ENCODE measurements at places on chromosomes 1 and 21.

GRCh38 chr21:43824333-43825241, 35.2 kb downstream of the RRP1 start:
- no peak for DNase-seq

DNA sequence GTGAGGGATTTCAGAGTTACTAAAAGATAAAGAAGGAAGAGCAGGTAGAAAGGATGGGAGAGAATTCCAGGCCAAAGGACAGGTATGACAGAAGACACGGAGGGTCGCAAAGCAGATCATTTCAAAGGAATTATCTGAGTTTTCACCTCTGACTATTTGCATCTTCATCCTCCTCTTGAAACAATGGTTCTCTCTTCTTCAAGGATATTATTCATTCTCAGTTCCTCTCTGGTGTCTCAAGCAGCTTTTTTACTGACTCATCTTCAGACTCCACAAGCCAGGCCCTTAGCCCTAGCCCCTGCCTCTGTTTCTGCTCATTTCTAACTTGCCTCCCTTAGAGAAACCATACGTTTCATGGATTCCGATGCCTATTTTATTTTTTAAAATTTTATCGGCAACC, 15.0 kb downstream of the DDX59 start:
- DNase-seq = no peak

DNA sequence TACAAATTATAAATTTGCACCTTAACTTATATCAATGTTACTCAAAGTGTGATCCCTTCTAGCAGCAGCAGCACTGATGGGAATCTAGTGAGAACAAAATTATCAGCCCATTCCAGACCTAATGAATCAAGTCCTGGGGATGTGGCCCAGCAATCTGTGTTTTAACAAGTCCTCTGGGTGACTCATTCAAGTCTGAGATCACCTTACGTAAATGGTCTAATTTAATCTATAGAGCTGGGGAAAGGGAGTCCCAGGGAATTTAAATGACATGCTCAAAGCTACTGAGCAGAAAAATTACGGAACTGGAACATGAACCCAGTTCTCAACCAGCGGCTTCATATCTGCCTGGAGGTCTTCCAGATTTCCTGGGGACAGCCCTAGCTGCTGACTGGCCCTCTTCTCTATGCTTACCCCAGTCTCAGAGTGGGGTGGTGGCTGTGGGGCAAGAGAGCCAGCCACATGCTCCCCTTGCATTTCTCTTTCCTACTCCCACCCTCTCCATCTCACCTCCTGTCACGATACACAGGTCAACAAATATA, 220.0 kb downstream of the TM2D1 start:
- no peak for DNase-seq

- DNase-seq = no peak
These were observed 55.5 kb downstream of the TLR5 start for GRCh38 chr1:223087291-223088255.

GRCh38 chr1:117662667-117663066, 56.8 kb downstream of the TENT5C start:
- DNase-seq = no peak

- no peak for DNase-seq
These were observed 120.8 kb upstream of the GADD45A start for GRCh38 chr1:67564193-67564592.

GRCh38 chr1:212470059-212470458, 37.3 kb downstream of the NENF start:
- no peak for DNase-seq

DNA sequence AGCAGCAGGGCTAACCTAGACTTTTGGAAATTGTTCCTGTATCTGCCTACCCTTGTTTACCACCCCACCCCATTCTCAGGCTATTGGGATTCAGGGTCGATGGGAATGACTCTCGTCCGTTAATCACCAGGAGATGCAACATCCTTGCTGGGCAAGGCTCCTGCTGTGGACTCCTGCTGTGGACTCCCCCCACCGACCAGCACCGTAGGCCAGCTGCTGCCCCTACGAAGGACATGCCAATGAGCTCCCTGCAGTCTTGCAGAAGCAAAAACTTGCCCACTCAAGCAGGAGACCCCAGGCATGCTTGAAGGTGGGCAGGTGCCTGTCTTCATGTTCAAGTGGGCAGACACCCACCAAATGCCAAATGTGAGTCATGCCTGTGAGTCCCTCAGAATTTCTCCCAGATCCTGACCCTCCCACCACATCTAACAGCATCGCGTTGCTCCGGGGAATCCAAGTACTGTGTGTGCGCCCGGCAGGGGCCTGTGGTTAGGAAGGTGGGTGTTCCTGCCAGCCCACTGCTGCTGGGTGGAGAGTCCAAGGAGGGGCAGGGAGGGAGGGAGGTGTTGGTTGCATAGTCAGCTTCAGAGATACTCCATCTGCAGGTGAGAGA, 41.7 kb upstream of the SOX13 start:
- no peak for DNase-seq

DNA sequence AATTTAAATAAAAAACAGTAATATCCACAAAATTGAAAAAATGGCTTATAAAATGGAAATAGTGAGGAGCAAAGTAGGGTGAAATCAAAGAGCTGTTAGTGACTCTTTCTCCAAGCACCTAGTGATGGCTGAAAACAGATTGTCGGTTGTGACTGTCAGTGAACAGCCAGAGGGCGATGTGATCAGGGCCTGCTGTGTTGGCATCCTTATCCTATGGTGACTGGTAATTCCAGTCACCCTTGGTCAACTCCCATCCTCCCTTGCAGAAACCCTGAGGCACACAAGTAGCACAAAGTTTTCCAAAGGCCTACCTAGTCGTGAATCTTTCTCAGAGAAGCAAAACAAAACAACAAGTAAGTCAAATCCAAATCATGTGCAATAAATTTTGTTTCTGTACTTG, 599.8 kb upstream of the CXADR start:
- no peak for DNase-seq

DNA sequence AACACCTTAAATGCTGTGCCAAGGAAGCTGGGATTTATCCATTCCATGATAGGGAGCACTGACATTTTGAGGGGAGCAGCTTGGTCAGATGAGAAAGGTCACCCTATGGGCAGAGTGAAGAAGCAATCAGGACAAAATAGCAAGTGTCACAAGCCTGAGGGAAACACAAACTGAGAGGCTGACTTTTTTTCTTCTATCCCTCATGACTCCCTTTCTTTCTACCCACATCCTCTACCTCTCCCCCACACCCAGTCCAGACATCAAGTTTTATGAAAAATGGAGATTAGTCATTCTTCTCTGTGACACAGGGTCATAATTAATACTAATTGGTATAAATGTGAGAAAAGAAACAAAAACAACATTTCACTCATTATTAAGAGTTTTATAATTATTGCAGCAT, 103.1 kb downstream of the SLC25A24 start:
- DNase-seq = no peak

DNA sequence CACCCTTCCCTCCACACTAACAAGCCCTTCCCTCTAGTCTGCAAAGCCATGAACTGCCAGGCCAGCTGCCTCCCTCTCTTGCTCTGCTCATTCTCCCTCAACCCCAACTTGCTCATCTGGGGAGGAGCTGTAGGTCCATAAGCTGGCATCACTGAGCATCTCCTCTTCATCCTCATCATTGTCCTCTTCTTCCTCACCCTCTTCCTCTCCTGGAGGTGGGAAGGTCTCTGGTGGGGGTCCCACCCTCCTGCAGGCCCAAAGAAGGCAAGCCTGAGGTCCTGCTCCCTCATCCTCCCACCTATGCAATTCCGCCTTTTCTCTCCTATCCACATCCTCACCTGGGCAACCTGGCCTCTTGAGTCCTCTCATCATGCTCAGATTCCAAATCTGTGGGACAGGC, 2.7 kb downstream of the ZNF692 start:
- no peak for DNase-seq
